ENCODE measurements at places on chromosomes 1 and 21. TPM values are rescaled to one million over a fixed set of nuclear protein-coding genes. Genes with fewer than 3 reads are reported as not detected.

GRCh38 chr1:182771187-182771984 lies 18.2 kb upstream of the NPL start:
- DNase-seq = no peak
- H3K4me3 ChIP-seq = no peak overlapping the region
- peaks cover 5% of the 10 kb centered on the region for H3K27me3 ChIP-seq

DNA sequence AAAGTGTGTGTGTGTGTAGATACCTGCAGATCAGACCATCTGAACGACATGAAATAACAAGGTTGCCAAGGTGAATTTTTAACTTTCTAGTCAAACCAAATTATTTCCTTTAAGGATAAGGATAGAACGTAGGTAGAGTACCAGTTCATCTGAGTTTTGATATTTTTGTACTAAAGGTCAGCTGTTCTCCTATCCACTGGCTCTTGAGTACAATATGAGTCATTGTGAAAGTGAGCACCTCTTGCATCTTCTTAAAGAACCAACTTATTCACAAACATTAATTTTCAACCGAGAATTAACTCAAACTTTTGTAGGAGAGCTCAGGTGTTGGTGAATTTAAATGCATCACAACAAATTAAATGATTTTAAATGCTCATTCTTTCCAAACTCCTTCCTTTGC lies 71.5 kb downstream of the IFI44 start:
- no peak overlapping the region for H3K4me3 ChIP-seq
- H3K36me3 ChIP-seq = no peaks in the 10 kb centered on the region
- no peak for DNase-seq
- H3K4me1 ChIP-seq = no peaks in the 10 kb centered on the region
- no peak overlapping the region for H3K27ac ChIP-seq
- no peaks in the 10 kb centered on the region for H3K27me3 ChIP-seq

DNA sequence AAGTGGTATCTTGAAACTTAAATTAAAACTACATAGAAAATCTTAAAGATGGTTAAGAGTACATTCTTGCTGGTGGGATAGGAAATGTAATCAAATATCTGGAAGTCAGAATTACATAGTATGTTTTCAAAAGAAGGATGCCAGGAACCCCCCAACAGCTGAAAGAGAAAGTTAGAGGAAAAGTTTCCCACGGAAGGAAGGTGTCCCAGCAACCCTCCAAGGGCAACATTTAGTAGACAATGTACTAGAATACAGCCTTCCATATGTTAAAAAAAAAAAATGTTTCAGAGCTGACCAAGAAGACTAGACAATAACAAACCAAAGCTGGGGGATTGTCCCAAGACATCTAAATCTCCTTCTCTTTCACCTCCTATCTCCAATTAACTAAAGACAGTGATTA lies 2.2 kb downstream of the DEDD start:
- peaks cover 28% of the 10 kb centered on the region for H3K4me1 ChIP-seq
- H3K27ac ChIP-seq = peak overlapping the region; percentile 73
- no peak for DNase-seq
- H3K4me3 ChIP-seq = no peak overlapping the region

CHI3L1 gene
- not detected for total RNA-seq

CELA3A gene
- total RNA-seq = 1.5 TPM
